ENCODE measurements at places on chromosomes 7 and 10.

GRCh38 chr7:44974549-44974948, 4.3 kb downstream of the MYO1G start:
- no peak for DNase-seq

- no peak for DNase-seq
Observed at GRCh38 chr10:44386546-44387052, 1.7 kb upstream of the CXCL12 start.

GRCh38 chr10:101292194-101293006, 61.6 kb upstream of the BTRC start:
- no peak for DNase-seq

- DNase-seq, result no peak
Observed at GRCh38 chr7:22594020-22594419, 94.0 kb upstream of the STEAP1B start.

GRCh38 chr10:118332948-118333710, 9.0 kb downstream of the FAM204A start:
- DNase-seq, result no peak

- no peak for DNase-seq
Observed at GRCh38 chr10:124403548-124403947, 15.2 kb downstream of the OAT start.

DNA sequence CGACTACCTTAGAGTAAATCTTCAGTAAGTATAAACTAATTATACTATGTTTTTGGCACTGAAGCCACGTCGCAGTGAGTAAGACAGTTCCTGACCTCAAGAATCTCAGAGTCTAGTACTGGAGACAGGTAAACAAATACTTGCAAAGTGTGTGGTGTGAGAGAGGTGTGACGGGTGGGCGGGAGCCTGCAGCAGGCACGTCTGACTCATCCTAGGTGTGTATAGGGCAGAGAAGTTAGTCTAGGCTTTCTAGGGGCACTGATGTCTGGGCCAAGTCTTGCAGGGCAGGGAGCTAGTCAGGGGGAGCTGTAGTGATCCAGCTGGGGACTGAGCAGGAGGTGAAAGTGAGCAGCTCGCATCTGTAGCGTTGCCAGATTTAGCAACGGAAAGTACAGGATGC, 35.9 kb upstream of the SFTPD start:
- no peak for DNase-seq

DNA sequence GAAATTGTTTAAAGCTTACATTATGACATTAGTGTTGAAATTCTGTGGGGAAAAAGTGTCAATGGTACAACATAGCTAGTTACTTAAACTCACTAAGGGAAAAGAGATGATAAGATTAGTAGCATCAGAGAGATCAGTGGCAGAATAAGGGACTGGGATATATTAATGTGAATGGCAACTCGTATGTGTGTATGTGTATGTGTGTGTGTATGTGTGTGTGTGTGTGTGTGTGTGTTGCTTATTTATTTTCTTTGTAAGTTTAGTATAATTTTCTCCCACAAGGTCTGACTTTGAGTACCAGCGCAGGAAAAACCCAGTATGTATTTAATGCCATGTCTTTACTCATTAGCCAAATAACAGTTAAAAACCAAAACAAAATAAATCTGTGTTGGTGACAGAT, 256.1 kb downstream of the ARHGAP21 start:
- no peak for DNase-seq

DNA sequence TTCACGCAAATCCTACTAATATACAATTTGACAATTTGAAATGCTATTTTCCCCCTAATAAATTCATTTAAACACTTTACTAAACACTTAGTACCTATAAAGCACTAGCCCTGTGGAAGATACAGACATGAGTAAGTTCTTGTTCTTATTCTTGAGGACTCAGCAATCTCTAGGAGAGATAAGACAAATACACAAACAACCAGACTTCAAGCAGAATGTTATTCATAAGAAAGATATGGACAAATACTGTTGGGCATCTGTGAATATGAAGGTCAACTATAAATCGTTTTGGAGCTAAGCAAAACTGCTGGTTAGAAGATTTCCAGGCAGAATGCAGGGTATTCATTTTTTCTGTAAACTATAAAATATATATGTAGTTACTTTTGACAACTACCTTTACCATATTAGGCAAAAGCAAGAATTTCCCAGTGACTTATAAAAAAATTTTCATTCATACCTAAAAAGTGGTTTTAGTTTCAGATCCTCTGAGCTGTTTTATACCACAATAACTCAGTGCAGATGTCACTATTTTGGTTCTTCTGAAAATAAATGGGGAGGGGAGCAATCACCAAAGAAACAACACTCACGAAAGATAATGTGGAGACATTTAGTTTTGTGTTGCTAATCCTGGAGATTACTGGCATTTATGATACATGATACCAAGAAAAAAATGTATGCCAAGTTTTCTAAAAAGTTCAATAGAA, 3.8 kb downstream of the VPS41 start:
- DNase-seq, result no peak

DNA sequence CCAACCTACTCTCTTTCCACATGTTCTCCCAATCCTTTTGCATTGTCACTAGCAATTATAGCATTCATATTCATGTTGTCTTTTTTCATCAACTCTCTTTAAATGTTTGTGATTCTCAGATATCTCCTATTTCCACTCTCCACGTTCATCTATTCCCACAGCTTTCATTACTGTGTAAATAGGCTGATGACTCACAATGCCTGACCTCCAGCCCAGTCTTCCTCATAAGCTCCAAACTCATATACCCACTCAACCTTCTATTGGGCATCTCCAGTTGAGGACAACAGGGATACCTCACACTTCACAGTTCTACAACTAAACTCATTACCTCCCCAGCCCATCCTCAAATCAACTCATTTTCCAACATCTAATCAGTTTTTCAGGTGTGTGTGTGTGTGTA, 194.1 kb downstream of the DGKI start:
- DNase-seq, result no peak

DNA sequence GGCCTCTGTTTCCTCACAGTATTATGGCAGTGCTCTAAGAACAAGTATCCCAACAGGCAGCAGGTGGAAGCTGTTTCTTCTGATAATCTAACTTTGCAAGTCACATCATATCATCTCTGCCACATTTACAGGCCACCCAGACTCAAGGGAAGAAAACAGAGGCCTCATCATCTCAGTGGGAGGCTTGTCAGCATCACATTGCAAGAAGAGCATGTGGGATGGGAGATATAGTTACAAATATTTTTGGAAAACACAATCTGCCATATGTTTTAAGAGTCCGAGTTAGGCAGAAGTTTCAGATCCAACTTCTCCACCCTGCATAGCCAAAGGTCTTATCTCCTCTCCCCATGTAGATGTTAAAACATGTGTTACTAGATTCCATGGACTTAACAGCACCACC, 130.4 kb upstream of the PDE1C start:
- no peak for DNase-seq

DNA sequence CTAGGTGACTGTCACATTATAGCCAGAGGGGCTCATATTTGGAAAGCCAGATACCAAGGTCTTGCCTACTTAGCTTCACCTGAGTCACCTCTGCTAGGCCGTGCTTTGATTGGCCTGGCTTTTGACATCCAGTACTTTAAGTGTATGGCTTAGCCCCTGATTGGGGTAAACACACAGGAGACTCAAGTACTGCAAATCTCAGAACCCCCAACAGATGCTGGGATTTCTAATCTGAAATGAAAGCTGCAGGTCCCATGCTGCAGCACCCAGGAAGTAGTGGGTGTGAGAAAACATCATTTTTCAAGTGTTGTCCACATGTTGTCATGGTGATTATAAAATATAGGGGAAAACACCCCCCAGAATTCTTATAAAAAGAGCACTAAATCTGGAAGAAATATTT, 76.2 kb downstream of the WIPF3 start:
- no peak for DNase-seq

- no peak for DNase-seq
Observed at GRCh38 chr10:30819341-30820181, 190.0 kb upstream of the LYZL2 start.

DNA sequence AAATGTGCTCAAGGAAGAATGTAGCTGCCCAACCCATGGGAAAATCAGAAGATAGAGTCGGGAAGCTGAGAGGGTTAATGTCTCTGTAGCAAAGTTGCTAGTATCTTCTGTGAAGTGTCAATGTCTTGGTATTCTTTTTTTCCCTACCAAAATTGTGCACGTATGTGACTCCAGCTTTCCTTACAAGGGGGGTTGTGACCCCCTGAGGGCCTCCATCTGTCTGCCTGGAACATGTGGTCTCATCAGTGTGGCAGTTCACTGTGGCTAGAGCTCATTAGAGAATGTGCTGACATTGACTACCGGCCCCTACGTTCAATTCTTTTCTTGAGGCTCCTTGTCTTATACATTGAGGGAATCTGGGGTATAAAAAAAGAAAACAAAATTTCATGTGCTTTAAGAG, 725.2 kb upstream of the CELF2 start:
- no peak for DNase-seq

GRCh38 chr7:3585826-3586225, 284.8 kb downstream of the SDK1 start:
- DNase-seq, result no peak

- no peak for DNase-seq
Observed at GRCh38 chr10:91190388-91190870, 30.0 kb upstream of the PCGF5 start.

- DNase-seq, result no peak
Observed at GRCh38 chr7:87615197-87615596, 13.0 kb upstream of the RUNDC3B start.

- DNase-seq, result no peak
Observed at GRCh38 chr7:117870448-117871130, 2.7 kb downstream of the CTTNBP2 start.

- DNase-seq, result no peak
Observed at GRCh38 chr10:59381687-59382086, 19.3 kb upstream of the FAM13C start.

DNA sequence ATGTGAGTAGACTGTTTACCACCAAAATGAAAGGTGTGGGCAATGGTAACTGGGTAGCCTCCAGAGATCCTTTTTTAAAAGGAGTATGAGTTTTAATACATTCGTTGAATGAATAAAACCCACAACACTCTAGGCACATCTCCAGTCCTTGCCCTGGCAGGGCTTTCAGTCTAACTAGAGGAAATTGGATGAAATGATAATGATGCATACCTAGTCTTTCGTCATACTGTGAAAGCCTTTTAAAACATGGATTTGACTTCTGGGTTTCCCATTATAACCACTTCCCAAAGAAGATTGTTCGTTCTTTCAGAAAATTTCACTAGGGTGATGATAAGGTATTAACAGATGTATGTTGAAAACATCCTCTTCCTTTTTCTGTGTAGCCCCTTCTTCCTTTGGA, 110.8 kb downstream of the REEP3 start:
- DNase-seq, result no peak

DNA sequence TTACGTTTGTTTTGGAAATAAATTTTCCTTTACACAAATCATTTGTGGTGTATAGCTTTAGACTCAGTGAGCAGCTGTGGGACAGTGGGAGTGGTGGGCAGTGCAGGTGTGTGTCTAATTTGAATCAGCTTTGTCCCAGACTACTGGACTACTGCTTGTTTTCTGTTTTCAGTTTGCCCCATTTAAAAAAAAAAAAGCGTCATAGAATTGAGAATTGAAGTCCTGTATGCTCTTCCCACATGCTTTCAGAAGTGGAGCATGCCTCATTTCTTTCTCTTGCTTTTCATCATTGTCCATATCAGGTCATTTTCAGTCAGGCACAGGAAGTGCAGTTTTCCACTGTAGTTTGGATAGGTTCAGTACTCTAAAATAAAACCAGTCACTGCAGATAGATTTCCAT, 66.1 kb downstream of the SHH start:
- no peak for DNase-seq

- DNase-seq, result no peak
Observed at GRCh38 chr7:47386273-47386835, 195.6 kb downstream of the TNS3 start.

GRCh38 chr10:8061274-8062211, 7.1 kb downstream of the GATA3 start:
- no peak for DNase-seq

- DNase-seq, result no peak
Observed at GRCh38 chr10:35699848-35700486, 57.9 kb upstream of the FZD8 start.

GRCh38 chr7:96778263-96778662, 68.6 kb upstream of the SEM1 start:
- DNase-seq, result no peak

GRCh38 chr10:22473044-22473443, 127.7 kb downstream of the SPAG6 start:
- DNase-seq, result no peak

DNA sequence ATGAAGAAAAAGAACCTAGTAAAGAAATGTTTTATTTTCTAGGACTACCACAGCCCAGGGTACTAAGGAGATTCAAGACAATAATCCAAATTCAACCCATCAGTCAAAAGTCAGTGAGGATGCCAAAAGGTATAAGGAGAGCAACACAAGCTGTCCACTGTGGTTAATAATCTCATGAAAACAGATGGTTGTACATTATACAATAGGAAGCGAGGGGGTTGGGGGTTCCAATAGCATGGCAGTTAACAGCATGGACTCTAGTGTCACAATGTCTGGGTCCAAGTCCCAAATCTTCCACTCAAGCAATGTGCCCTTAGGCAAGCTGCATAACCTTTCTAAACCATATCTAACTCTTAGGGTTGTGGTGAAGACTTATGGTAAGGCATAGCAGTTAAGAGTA, 35.1 kb downstream of the BRAF start:
- DNase-seq, result no peak

- no peak for DNase-seq
Observed at GRCh38 chr7:71521506-71521905, 389.6 kb downstream of the GALNT17 start.

GRCh38 chr7:28375729-28376128, 36.6 kb upstream of the CREB5 start:
- no peak for DNase-seq

DNA sequence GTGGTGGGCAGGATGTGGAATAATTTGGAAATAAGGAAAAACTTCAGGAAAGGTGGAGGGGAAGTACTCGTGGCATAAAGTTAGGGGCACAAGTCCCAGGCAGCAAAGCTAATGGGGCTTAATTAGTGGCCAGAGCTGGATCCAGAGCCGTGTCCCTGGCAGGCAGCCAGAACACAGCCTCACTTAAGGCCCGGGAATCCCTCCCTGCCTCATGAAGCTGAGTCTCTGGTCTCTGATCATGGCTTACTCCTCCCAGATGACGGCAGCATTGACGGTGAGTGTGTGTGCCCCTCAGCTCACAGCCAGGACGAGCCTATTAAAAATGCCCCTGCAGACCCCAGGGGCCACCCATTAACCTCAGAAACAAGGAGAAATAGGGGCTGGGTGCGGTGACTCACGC, 48.2 kb upstream of the NPTX2 start:
- no peak for DNase-seq
